Stimulated activated CD8-positive, alpha-beta memory T cell treated with anti-CD3 and anti-CD28 coated beads, Interleukin-2, amount 100 ng/mL, for 48 hours (primary cell): ENCODE measurements at places on chromosomes 16 and 17.

GRCh38 chr16:75097941-75098901, 18.4 kb downstream of the LDHD start:
- peak; percentile 66 for DNase-seq

DNA sequence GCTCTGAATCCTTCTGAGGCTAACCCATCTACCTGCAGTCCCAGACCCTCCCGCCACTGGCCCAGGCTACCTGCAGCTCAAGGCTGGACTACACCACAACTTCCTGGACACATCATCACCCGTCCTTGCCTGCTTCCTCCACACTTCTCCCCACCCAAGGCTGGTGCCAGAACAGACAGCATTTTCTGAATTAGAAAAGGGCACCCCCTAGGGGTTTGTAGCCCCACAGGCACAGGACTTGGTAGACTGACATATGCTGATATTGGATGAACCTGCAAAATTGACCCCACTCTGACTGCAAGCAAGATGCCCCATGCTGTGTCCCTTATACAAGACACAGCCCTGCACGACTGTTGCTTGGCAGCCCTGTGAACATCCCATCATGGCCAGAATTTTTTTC, 271.5 kb upstream of the C16orf82 start:
- DNase-seq: no peak

GRCh38 chr17:71084838-71085237, 915.5 kb downstream of the KCNJ2 start:
- DNase-seq: no peak

DNA sequence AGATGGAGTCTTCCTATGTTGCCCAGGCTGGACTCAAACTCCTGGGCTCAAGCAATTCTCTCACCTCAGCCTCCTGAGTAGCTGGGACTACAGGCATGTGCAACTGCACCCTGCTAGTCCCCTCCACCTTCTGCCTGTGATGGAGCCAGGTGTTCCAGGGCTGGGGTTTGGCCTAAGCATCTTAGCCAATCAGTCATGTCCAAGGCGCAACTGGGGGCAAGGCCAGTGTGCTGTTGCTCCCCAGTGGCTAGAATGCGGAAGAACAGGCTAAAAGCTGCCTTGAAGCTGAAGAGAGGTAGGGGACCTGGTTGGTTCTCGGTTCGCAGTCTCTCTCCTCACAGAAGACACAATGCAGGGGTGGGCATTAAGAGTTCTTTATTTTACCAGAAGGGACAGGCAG, 18.6 kb downstream of the FLOT2 start:
- no peak for DNase-seq

DNA sequence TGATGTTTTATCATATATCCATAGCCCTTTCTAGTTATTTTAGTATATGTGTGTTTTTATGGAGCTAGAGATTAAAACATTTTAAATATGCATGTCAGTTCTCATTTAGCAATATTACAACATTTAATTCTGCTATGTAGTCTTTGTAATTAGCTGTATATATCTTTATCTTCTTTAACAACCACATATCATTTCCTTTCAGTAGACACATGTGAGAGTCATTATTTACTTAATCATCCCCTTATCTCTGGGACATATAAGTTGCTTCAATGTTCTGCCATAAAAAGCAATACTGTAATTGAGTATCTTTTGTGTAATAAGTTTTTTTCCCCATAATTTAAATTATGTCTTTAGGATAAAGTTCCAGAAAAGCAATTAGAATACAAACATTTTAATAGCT, 52.0 kb upstream of the CLEC3A start:
- DNase-seq: no peak

- DNase-seq: no peak
These were observed 640.4 kb downstream of the CDH11 start for GRCh38 chr16:64481497-64481896.

GRCh38 chr16:78257376-78257728, 157.9 kb downstream of the WWOX start:
- no peak for DNase-seq

- no peak for DNase-seq
These were observed 7.8 kb downstream of the CSF3 start for GRCh38 chr17:40022961-40023541.

GRCh38 chr16:27982184-27982583, 81.3 kb downstream of the GSG1L start:
- DNase-seq: no peak

DNA sequence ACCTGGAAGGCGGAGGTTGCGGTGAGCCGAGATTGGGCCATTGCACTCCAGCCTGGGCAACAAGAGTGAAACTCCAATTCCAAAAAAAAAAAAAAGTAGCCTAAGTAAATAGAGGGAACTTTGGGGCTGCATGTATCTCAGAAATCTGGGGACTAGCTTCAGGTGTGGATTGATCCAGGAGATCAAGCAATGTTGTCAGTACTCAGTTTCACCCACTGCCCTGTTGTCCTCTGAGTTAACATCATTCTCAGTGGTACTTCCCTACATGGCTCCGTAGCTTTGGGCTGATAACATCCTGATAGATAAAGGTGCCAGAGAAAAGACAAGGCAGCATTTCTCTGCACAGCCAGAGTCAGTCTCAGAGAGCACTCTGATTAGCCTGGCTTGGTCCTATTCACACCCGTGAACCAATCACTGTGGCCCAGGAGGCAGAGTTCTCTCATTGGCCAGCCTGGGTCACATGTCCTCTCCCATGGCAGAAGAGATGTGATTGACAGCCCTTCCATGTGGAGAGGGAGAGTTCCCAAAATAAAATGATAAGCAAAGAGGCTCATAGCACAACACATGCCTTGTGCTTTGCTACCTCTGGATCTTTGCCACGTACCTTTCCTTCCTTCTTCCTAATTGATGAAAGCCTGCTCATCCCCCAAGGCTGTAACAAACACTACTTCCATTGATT, 99.6 kb downstream of the ABCC1 start:
- no peak for DNase-seq

DNA sequence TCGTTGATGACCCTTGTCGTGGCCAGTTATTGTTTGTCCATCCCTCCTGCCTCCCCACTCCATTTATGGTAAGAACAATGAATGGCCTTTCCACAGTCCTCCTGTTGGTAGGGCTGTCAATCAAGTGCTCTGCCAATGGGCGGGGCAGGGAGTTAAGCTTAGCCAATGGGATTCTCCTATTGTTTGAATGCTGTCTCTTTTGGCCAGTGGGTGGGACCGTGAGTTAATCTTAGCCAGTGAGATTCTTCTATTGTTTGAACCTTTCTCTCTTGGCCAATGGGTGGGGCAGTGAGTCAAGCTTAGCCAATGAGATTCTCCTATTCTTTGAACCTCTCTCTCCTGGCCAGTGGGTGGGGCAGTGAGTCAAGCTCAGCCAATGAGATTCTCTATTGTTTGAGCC, 85.4 kb downstream of the IRX3 start:
- DNase-seq: no peak

DNA sequence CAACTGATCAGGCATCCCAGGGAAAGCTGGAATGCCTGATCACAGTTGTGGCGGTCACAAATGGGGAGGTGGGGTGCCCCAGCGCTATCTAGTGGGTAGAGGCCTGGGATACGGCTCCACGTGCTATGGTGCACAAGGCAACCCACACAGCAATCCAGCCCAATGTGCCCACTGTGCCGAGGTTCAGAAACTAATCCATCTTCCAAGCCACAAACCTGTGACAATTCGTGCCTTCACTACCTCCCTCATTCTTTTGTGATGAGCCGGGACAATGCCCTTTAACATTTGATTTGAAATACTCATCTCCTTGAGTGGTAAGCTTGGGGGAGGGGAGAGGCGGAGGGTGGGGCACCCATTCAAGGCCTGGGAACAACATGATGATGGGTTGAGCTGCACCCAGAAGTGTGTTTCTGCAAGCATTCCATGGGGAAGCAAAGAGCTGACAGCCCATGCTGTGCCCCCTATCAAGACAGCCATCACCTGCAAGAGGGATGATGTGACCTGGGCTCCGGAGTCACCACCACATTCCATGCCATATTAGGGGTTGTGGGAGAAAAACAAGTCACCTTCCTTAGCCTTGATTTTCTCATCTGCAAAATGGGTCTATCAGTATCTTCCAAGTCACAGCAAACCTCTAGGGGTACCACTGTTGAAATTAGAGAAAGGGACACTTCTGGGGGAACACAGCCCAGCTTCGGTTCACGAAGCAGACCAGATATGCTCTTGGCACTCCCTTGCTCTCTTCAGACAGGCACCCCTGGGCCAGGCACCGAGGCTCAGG, 3.7 kb downstream of the ELOB start:
- DNase-seq: no peak

GRCh38 chr17:77674358-77674757, 284.1 kb upstream of the TNRC6C start:
- no peak for DNase-seq

GRCh38 chr17:78233678-78234077, 2.2 kb downstream of the TMEM235 start:
- DNase-seq: no peak

- DNase-seq: no peak
These were observed 81.5 kb downstream of the VPS53 start for GRCh38 chr17:633133-633532.

GRCh38 chr16:50011707-50012106, 13.3 kb upstream of the CNEP1R1 start:
- DNase-seq: no peak

DNA sequence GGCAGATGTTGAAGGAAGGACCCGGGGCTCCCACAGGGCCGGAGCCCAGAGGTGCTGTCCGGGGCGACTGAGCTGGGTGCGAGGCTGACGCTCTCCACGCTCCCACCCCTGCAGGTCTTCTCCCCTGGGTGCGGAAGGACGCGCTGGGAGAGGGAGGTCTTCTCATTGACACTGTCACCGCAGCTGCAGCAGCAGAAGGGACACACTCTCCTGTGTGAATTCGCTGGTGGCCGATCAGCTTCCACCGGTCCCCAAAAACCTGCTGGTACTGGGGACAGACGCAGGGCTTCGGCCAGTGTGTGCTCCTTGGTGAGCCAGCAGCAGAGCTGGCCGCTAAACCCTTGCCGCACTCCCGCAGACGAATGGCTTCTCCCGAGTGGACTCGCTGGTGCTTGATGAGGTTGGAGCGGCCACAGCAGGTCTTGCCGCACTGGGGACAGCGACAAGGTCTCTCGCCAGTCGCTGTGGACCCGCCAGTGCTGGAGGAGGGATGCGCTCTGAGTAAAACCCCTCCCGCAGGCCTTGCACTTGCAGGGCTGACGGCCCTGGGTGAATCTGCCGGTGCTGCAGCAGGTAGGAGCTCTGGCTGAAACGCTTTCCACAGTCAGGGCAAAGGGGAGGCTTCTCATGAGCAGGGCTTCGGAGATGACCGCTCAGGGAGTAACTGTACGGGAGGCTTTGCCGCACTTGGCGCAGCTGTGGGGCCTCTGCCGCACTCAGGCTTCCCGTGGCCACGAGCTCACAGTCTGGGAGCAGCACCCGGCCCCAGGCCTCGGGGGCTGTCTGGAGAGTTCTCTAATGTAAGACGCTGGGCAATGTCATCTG, 6.2 kb downstream of the ZNF843 start:
- no peak for DNase-seq

DNA sequence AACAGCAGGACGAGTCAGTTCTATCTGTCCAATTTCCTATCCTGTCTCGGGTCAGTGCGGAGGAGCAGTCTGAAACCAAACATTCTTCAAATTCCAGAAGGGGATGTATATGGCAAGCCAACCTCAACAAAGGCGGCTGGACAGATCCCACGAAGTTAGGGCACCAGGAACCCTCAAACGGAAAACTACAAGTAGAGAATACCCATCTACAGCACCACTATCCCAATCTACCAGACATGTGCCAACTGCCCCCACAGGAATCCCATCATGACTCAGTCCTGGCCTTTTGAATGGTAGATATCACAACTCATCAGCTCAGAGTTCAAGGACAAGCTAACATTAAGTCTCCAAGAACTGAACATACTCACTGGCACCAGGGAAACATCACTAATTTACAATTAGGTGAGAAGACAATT, 2.3 kb downstream of the NAT9 start:
- DNase-seq: no peak

DNA sequence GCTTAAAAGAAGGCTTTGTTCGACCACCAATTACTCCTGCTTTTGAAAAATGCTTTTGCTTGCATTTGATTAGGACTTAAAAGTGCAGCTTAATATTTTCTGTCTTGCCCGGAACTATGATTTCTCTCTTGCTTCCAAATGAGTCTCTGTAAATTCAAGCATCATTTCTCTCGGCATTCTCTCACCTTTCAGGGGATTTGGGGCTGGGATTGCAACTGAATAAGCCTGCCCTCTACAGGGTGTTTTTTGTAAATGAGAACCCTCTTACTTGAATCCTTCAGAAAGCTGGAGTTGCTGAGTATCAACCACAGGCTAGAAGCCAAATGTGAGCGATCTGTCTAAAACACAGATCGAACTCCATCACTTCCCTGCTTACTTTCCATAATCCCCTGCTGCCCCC, 234.6 kb downstream of the TMEM114 start:
- no peak for DNase-seq

GRCh38 chr17:59165933-59166342, 10.4 kb downstream of the PRR11 start:
- no peak for DNase-seq

GRCh38 chr17:55444471-55445441, 23.1 kb upstream of the MMD start:
- no peak for DNase-seq

GRCh38 chr17:77400445-77400870, 259.7 kb downstream of the SEC14L1 start:
- DNase-seq: peak; percentile 68
